Karpas-422 (cell line): ENCODE measurements at places on chromosomes 1 and 21. TPM values are rescaled to one million over a fixed set of nuclear protein-coding genes. Genes with fewer than 3 reads are reported as not detected.

DNA sequence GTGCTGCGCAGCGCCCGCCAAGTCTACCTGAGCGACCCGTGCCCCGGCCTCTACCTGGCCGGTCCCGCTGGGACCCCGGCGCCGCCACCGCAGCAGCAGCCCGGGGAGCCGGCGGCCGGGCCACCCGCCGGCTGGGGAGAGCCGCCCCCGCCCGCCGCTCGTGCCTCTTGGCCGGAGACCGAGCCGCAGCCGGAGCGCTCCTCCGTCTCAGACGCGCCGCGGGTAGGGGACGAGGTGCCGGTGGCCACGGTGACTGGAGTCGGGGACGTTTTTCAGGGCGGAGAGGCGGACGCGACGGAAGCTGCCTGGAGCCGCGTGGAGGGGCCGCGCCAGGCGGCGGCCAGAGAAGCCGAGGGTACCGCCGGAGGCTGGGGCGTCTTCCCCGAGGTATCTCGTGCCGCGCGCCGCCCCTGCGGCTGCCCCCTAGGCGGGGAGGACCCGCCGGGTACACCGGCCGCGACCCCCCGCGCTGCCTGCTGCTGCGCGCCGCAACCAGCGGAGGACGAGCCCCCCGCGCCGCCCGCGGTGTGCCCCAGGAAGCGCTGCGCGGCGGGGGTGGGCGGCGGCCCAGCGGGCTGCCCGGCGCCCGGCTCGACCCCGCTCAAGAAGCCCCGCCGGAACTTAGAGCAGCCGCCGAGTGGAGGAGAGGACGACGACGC is 646 bp downstream of the IER5 start:
- peak; percentile 71 for DNase-seq
- no peak overlapping the region for H3K27ac ChIP-seq

DNA sequence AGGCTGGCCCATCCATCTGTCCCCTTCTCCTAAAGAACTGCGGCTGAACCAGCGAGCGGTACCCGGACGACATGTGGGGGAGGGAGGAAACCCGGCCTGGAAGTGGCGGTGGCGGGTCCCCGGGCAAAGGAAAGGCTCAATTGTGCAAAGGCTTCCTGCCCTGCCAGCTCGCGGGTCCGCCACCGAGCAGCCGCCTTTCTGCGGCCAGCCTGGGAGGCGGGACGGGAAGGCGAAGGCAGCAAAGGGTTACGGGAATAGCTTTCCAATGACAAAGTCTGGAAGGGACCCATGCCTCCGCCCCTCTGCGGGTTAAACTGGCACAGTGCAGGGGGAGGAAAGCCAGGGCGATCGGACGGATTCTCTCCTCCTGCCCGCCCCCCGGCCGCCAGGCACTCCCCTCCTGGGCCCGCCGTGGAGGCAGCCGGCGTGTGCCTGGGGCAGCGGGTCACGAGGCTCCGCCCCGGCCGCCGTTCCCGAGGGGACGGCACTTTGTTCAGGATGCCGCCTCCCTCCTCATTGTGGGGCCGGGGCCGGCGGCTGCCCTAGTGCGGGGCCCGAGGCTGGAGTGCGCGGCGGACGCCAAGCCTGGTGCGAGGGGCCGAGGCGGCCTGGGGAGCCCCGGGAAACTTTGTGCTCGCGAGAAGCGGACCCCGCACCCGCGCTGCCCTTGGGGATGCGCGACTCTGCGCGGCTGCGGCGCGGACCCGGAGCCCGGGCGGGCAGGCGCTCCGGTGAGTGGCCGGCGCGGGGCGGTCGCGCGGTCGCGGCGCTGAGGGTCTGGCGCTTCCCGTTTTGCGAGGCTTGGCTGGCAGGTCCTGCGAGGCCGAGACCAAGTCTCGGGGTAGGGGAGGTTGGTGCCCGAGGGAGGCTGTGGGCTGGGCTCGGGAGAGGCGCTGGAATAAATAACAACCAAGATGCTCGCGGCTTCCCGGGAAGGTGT is at the start of gene NAV1:
Gene NAV1 (plus strand): TSS at position 516 of the 940 bp plus-strand sequence. CDS start 83,758 bp downstream, outside the sequence.
- no peaks in the 10 kb centered on the region for H3K36me3 ChIP-seq
- peaks cover 16% of the 10 kb centered on the region for H3K4me1 ChIP-seq
- H3K27ac ChIP-seq: no peak within 1 kb of the TSS
- no peaks in the 10 kb centered on the region for H3K27me3 ChIP-seq
- no peak for DNase-seq

- no peaks in the 10 kb centered on the region for H3K27me3 ChIP-seq
- H3K27ac ChIP-seq: no peak overlapping the region
- H3K4me1 ChIP-seq: no peaks in the 10 kb centered on the region
- peak; percentile 84 for DNase-seq
- H3K4me3 ChIP-seq: no peak overlapping the region
- no peaks in the 10 kb centered on the region for H3K36me3 ChIP-seq
Observed at GRCh38 chr21:25862596-25862995, 127.8 kb downstream of the GABPA start.

DNA sequence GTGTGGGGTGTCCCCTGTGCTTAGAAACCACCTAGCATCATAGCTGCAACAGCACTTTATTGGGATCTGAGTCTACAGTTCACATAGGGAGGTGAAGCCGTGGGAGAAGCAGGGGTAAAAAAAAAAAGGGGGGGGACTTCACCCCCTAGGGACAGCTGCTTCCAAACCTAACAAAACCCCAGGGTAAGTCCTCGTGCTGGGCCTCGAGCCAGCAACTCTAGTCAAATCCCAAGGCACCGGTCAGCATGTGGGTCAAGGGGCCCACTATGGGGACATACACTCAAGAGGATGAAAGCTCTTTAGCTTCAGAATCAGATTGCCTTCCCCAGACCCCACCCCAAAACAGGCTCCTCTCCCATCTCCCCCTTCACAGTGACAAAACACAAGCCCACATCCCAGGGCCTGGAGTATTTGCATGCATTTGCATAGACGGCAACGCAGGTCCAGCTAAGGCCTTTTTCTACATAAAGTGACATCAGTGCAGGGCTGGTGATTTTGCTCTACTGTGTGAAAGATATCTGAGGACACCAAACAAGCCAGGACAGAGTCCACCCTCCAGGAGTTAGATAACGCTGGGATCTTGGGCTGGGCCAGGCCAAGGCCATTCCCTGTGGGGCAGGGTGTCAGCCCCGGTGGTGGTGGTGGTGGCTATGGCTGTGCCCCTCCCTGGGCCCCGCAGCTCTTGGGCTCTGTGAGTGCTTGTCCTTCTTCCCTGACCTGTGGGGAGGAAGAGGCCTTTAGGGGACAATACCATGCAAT is 8.1 kb upstream of the PMVK start:
- no peaks in the 10 kb centered on the region for H3K36me3 ChIP-seq
- H3K27ac ChIP-seq: peak overlapping the region; percentile 98
- DNase-seq: peak; percentile 81
- peak overlapping the region; percentile 75 for H3K4me3 ChIP-seq

DNA sequence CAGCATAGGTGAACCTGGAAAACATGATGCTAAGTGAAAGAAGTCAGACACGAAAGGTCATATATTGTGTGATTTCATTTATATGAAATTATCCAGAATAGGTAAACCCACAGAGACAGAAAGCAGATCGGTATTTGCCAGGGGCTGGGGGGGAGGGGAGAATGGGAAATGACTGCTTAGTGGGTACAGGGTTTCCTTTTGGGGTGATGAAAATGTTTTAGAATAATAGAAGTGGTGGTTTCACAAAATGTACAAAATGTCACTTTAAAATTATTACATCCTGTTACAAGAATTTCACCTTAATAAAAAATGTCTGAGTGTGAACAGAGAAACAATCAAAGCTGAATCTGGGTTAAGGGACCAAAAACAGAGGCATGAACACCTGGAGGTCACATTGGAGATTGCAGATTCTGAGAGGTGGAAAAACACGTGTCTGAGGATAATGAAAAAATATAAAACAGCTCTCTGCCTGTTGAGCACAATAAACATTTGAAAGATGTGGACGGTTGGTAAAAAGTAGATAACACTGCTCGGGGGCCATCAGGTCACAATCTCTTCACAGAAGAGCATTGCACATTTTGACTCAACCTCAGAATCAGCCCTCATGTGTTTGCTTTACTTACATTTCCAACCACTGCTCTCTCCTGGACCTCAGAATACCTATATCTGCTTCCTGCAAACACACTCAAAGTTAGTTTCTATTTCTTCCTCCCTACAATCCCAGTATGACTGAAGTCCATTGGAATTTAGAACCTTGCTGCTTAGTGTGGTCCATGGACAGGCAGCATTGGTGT is 3.2 kb downstream of the SLAMF6 start:
- DNase-seq: peak; percentile 80
- peaks cover 6% of the 10 kb centered on the region; the same call in 1 of the 2 replicates for H3K36me3 ChIP-seq
- peak overlapping the region; percentile 98 for H3K27ac ChIP-seq
- H3K4me3 ChIP-seq: peak overlapping the region; percentile 75

Gene TRPM2
- 0.90 TPM in 1 of 2 replicates, not detected in the other for total RNA-seq

Gene SPRR2G
- total RNA-seq: not detected in 2 replicates
